ENCODE measurements at places on chromosomes 6 and 20.
A peak's percentile ranks its signal among the peaks of the same experiment; 100 is the strongest.

- DNase-seq: no peak
Measured at GRCh38 chr6:3233904-3234303, 6.5 kb upstream of the TUBB2B start.

- no peak for DNase-seq
Measured at GRCh38 chr6:2266031-2266795, 20.8 kb upstream of the GMDS start.

GRCh38 chr6:17292600-17293133, 11.5 kb downstream of the RBM24 start:
- DNase-seq: no peak

- DNase-seq: no peak
Measured at GRCh38 chr6:11622156-11622555, 84.6 kb downstream of the TMEM170B start.

DNA sequence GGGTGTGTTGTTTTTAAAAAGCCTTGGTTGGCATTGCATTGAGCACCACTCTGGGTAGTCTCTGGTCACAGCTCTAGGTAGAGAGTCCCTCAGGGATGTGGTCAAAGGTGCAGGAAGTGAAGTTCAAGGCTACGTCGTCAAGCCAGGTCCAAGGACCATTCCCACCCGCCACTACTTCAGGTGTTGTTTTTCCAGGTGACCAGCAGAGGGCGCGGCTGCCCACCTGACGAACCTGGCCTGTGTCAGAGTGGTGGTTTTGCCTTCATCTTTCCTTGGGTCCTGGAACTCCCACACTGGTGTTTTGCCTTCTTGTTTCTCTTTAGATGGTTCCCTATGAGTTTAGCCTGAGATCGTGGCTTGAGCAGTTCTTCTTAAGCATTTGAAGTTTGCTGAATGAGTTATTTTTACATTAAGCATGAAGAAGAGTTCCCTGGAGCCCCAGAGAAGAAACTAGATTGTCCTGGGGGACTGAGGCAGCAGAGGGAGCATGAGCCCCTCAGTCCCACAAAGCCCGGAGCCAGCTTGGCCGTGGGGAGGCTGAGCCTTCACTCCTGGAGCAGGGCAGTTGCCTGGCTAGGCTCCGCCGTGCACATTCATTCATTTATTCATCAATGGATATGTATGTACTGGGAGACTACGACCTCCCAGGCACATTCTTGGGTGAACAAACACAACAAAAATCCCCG, 5.6 kb upstream of the PHACTR3 start:
- peak; percentile 77 for DNase-seq

DNA sequence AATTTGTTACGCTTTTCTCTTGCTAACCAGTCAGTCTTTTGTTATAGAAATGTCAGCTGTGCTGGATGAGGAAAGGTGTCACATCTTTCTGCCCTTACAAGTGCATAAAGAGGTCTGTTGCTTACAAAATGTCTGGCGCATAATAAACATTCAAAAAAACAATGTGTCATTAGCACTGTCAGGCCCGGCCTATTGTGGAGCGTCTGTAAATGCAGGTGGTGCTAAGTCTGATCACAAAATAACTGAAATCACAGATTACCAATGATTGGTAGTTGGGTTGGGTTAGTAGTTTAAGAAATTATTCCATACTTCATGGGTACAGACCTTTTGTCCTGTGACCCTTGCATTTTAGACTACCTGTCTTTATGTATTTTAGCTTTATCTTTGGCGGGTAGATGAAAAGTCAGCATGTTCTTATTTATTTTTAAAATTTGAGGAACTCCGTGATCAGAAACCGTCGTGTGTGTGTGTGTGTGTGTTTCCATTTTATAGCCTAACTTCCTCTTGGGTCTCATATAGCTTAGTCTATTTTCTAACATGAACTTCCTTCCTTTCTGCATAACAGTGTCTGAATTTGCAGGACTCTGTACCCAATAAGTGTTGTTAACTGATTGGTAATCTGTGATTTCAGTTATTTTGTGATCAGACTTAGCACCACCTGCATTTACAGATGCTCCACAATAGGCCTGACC, 88.1 kb upstream of the IFNGR1 start:
- no peak for DNase-seq

DNA sequence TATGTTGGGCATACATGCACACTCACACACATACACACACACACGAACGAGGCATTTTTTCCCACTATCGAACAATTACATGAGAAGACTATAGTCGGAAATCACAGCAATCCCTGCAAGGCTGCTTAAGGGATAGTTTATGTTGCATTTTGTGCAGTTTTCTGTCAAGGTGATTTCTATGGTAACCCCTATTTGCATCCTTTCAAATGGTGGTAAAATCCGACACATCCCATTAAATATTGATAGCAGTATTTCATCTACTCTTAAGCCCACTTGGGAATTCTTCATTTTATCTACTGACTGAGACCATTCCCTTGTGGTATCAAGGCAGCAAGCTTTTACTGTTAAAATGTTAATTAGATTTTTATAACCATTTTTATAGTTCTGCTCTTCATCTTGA, 457.8 kb downstream of the HACE1 start:
- no peak for DNase-seq

Measured in SW480 (cell line).